ENCODE measurements at places on chromosomes 2 and 18.

DNA sequence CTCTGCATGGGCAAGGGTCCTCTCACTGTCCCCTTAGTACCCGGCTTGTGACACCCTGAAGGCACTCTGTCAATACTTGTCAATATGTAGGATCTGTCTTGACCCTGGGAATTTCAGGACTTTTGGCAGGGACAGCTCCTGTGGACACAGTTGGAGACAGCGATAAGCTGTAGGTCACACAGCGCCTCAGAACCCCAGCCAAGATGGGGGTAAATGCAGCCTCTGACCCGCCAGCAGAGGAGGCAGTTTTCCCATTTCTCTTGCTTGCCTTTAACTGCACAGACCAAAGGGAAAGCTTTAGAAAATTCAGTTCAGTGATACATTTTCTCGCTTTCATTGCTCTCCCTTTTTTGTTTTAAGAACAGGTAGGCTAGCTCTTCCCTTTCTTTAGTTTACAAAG is 54.8 kb upstream of the KLHL29 start:
- no peak for DNase-seq

DNA sequence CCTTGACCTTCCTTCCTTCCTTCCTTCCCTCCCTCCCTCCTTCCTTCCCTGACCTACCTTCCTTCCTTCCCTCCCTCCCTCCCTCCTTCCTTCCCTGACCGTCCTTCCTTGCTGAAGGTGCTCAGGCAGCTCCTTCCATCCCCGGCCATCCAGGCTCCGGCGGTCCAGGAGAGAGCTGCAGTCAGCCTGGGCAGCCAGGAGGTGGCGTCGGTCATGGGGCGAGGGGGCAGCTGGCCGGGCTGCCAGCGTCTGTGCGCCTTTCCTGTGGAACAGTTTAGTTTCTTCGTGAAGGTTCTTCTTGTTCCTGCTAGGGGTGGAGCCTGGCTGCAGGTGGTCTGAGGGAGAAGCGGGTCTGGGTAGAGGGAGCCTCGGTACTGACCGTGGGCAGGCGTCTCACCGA is 15.7 kb downstream of the GPR35 start:
- no peak for DNase-seq

- no peak for DNase-seq
Measured at GRCh38 chr18:9191658-9192256, 55.2 kb downstream of the ANKRD12 start.

GRCh38 chr2:168254158-168254935 is 7.0 kb upstream of the STK39 start:
- no peak for DNase-seq

DNA sequence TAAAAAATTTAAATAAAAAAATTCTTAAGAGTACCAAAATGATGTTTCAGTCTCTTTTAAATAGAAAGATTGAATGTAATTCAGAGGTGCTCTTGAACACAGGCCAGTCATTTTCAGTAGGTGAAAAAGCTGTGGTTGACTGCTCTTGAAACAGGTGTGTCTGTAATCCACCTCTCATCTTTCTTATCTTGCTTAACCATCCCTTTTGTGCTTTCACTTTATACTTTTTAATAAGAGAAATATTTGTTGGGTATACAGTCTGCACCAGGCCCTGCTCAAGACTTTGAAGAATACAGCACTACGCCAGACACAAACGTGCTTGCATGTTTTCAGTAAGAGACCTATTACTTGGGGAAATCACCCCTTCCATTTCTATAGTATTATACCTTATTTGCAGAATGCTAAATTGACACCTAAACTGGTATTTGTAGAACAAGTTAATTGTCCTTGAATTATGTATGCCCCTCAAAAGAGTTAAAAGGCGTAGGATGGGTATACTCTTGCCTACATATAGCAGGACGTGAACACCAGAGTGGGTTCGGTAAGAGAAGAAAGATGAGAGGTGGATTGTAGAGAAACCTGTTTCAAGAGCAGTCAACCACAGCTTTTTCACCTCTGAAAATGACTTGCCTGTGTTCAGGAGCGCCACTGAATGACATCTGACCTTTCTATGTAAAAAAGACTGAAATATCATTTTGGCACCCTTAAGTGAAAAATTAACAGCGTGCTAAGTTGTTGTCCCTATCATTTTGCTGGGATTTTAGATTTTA is 4.0 kb upstream of the RTN4 start:
- DNase-seq, result no peak

DNA sequence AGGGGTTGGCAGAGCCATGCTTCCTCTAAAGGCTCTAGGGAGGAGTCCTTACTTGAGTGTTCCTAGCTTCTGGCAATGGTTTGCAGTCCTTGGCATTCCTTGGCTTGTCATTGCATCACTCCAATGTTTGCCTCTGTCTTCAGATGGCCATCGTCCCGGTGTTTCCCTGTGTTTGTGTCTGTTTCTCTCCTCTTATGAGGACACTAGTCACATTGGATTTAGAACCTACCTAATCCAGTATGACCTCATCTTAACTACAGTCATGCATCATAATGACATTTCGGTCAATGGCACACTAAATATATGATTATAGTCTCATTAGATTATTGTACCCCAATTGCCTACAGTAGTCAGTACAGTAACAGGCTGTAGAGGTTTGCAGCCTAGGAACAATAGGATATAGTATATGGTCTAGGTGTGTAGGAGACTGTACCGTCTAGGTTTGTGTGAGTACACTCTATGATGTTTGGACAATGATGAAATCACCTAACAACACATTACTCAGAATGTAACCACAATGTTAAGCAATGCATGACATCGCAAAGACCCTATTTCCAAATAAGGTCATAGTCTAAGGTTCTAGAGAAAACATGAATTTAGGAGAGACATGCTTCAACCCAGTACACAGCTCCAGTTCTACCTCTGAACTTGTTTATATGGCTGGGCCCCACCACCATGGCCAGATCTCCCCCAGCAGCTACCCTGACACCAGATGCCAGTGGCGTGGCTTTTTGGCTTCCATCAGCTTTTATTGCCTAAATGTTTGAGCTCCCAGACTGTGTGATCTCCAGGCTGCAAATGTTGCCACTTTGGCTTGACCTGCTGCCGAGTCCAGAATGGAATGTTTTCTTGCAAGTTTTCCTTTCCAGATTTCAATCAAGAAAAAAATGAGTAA is 22.1 kb downstream of the SRD5A2 start:
- DNase-seq, result no peak

DNA sequence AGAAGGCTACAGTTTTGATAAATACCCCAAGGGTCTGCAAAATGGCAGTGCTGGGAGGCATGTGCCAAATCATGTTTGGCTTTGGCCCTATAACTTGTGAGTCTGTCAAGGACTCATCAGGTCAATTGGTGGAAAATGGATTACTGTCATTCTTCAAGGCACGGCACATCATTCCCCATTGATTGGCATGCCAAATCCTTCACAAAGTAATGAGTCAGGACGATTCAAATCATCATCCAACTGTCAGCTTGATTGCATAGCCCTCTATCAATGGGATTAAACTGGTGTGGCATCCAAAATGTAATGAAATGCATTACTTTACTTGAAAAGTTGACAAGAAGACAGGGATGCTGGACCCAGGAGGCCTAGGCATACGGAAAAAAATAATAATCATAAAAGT is 441.6 kb upstream of the PIK3C3 start:
- DNase-seq, result no peak

- no peak for DNase-seq
Measured at GRCh38 chr2:21033237-21034155, 10.4 kb downstream of the APOB start.

DNA sequence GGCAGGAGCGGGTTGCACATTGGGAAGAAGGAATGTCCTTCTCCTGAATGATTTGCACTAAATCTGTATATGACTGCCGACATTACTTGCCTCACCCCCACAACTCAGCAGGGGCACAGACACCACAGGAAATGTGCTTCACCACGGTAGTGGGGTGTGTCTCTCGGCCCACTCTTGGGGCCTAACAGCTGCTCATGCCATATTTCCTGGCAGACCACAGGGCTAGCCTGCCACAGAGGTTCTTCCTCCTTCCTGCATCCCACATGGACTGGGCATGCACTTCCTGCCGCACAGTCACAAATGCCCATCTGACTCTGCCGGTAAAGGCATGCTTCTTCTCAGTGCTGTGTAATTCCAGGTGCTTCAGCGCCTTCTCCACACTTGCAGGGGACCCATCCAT is 10.3 kb upstream of the PAPOLG start:
- no peak for DNase-seq

DNA sequence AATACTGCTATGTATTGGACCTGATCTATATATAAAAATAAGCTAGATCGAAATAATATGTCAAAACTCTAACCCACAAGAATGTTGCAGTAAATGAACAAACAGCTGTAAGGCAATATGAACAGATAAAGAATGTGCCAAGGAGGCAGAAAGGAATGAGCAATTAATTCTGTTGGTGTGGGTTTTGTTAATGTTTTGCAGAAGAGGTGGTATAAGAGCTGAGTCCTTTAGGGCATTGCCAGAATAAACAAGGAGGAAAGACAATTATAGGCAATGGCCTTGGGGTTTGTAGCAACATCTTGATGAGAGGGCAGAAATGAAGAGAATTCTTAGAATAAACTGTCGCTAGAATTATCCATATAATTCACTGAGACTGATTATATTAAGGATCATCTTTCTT is 240.9 kb upstream of the GULP1 start:
- no peak for DNase-seq

GRCh38 chr18:57785751-57786437 is 17.2 kb downstream of the ATP8B1 start:
- no peak for DNase-seq

- no peak for DNase-seq
Measured at GRCh38 chr18:49839012-49839411, 25.7 kb upstream of the ACAA2 start.

GRCh38 chr2:135582383-135582782 is 51.1 kb downstream of the R3HDM1 start:
- DNase-seq, result no peak

- no peak for DNase-seq
Measured at GRCh38 chr18:33924576-33924975, 300.1 kb downstream of the NOL4 start.

DNA sequence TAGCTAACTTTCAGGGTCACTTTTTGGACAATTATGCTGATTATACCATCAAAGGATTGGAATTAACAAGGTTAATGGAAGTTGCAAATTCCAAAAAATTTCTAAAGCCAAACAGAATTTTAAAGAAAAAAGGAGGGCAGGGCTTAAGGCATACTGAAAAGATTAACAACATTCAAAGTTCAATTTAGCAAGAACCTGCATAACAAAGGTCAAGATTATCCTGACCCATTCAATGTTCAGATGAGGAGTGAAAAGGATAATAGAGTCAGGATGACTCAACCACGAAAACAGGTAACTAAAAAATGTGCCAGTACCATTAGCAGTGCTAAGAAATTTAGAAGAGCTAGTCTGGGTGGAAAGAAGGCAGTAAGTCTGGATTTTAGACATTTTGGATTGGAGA is 139.8 kb upstream of the HNMT start:
- DNase-seq, result no peak

DNA sequence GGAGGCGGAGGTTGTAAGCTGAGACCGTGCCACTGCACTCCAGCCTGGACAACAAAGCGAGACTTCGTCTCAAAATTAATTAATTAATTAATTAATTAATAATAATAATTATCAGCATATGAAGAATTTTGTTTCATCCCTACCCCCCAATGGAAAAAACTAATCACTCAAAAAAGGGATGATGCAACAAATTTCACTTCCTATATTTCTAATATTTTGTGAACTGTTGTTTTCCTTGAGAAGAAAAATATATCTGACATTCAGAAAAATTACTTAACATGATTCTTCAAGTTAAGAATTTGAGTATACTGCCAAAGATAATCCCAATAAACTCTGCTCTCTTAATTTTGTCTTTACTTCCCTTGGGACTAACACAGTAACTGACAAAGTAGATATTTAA is 28.1 kb downstream of the EXOC6B start:
- DNase-seq, result no peak

GRCh38 chr2:26970928-26971627 is 641 bp downstream of the MAPRE3 start:
- DNase-seq, result no peak
